Hematopoietic multipotent progenitor cell treated with erythropoietin and hydrocortisone succinate and interleukin-3 and kit ligand, for 8 days (in vitro differentiated cells): ENCODE measurements at places on chromosomes 16 and 17.

DNA sequence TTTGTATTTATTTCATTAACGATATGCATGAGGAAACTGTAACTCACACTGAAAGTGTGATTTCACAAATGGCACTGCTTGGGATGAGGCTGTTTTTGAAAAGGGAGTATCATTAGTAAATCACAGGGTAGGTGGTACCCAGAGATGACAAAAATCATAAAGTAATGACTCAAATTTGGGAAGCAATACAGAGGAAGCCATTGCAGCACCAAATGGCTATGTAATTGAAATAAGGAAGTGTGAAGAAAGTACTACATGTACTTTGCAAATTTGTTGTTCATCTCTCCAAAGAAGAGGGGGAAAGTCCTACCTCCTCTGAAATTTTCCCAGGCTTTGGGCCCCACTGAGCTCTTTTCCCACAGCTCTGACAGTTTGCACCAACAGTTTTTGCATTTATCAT is 12.3 kb upstream of the ABCC12 start:
- no peak for DNase-seq

GRCh38 chr17:56592487-56593085 is 913 bp upstream of the NOG start:
- DNase-seq, result peak; percentile 30

GRCh38 chr17:37701496-37701898 is 43.4 kb downstream of the HNF1B start:
- peak; percentile 60 for DNase-seq

- DNase-seq, result no peak
These were observed 26.0 kb upstream of the CDH15 start for GRCh38 chr16:89145406-89146161.

GRCh38 chr16:19883296-19883965 is 1.2 kb downstream of the GPRC5B start:
- DNase-seq, result no peak

DNA sequence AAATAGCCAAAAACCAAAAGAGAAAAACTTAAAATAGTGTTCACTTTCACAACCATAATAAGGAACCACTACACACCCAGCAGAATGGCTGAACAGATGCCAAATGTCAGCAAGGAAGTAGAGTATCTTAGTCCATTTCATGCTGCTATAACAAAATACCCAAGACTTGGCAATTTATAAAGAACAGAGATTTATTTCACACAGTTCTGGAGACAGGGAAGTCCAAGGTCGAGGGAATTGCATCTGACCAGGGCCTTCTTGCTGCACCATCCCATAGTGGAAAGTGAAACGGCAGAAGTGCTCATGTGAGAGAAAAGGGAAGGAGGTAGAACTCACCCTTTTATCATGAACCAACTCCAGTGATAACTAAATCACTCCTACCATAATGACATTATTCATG is 33.8 kb upstream of the CCL22 start:
- no peak for DNase-seq

GRCh38 chr16:2713985-2714774 is 5.8 kb downstream of the PRSS27 start:
- no peak for DNase-seq

DNA sequence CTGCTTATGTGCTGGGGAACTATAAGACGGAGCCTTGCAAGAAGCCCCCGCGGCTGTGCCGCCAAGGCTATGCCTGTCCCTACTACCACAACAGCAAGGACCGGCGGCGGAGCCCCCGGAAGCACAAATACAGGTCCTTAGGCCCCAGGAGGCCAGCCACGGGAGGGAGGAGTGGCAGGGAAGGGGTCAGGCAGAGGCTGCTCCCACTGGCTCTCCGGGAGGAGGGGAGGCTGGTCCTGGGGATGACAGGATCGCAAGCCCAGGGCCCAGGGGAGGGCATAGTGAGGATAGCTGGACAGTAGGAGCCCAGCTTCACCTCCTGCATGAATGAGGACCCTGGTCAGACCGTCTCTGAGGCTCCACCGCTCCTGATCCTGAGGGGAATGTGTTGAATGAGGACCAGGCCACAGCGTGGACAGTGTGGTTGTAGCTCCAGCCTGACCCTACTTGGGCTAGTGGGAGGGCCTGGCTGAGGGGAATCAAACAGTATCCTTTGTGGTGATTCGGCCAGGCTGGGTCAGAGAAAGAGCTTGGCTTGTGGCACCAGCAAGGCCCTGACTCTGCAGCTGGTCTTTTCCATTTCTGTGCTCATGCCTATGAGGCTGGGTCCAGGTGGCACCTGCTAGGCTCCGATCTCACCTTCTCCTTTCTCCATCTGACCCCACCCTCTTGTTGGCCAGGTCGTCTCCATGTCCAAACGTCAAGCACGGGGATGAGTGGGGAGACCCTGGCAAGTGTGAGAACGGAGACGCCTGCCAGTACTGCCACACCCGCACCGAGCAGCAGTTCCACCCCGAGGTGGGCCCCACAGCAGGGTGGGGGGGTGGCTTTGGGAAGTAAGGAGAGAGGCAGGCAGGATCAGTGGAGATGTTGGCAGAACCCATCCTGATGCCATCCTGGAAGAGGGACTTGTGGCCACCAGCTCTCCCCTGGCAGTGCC is 28.7 kb downstream of the UNK start:
- DNase-seq, result no peak

- DNase-seq, result no peak
These were observed 16.9 kb downstream of the DNASE1 start for GRCh38 chr16:3671424-3671823.

DNA sequence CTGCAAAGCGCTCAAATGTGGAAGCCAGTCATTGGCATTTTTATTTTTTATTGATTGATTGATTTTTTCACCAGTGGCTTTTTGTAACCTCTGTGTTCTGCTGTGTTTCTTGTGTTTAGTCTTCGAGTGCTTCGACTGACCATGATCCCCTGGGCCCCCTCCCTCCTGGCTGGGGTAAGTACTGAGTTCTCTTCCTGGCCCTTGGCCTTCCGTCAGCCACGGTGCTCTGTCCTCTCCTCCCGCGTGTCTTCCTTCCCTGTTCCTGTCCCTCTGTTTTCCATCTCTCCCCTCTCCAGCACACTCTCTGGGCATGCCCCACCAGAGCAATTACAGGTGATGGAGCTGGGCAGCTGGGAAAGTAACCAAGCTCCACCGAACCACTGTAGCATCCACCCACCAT is 25.8 kb upstream of the CLEC18A start:
- DNase-seq, result no peak

DNA sequence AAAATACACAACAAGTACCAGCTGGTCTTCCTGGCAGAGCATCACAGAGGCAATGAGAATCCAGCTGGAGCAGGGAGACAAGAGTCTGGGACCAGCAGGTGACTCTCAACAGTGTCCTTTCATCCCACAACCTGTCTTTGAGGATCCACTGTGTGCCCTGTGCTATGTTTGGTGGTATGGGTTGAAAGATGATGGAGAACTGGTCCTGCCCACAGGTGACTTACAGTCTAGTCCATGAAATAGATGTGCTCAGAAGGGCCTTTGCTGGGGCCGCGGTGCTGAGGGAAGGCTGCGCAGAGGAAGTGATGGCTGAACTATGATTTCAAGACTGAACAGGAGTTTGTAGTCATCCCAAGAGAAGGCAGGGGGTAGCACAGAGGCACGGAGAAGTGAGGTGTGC is 17.9 kb downstream of the WNT3 start:
- DNase-seq, result no peak

GRCh38 chr16:83118365-83118764 is 491.6 kb downstream of the CDH13 start:
- DNase-seq, result no peak

GRCh38 chr17:51955245-51955644 is 203.3 kb downstream of the CA10 start:
- DNase-seq, result no peak

GRCh38 chr16:12513076-12513790 is 290.5 kb downstream of the CPPED1 start:
- no peak for DNase-seq

- no peak for DNase-seq
These were observed 176.5 kb downstream of the IRF8 start for GRCh38 chr16:86075488-86075785.

GRCh38 chr16:7765079-7765550 is 432.5 kb downstream of the RBFOX1 start:
- DNase-seq, result no peak

- DNase-seq, result no peak
These were observed 15.7 kb downstream of the ASGR2 start for GRCh38 chr17:7098802-7099459.

DNA sequence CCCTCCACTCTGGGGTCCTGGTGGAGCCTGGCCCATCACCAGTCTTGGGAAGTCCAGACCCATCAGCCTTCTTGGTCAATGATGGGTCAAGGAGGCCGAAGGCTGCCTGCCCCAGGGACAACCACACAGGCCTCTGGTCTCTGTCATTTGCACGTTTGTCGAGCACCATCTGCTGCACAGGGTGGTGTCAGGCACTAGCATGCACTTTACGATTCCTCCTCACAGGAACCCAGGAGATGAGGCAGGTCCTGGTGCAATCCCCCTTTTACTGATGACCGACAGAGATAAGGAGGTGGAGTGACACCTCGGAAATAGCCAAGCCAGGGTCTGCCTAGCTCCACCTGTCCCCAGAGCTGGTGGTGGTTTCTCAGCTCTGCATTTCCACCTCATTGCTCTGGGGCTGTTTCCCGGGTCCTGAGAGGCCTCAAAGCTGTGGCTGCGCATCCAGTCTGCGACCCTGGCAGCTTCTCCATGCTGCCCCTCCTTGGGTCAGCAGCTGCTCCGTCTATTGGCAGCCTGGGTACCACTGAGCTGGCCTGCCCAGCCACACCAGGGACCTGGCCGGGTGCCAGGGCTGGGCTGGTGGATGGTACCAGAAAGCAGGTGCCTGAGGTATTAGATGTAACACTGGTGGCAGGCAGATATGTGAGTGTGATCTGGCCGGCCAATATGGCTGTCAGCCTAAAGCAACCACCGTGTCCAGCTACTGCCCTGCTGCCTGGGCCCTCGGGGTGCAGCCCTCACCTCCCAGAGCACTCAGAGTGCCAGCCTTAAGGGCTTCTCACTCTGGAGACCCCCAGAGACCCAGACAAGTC is 10.0 kb downstream of the MMP15 start:
- no peak for DNase-seq

DNA sequence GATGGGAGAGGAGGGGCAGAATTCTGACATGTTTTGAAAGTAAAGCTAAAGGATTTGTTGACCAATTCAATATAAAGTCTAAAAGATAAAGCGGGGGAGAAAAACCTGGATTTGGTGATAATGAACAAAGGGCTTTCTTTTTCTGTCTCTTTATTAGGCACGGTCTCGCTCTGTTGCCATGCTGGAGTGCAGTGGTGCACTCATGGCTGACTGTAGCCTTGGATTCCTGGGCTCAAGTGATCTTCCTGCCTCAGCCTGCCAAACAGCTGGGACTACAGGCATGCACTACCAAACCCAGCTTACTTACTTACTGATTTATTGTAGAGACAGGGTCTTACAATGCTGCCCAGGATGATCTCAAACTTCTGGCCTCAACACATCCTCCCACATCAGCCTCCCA is 7.5 kb downstream of the CDR2 start:
- no peak for DNase-seq

- no peak for DNase-seq
These were observed 37.0 kb upstream of the C16orf78 start for GRCh38 chr16:49336581-49336980.

DNA sequence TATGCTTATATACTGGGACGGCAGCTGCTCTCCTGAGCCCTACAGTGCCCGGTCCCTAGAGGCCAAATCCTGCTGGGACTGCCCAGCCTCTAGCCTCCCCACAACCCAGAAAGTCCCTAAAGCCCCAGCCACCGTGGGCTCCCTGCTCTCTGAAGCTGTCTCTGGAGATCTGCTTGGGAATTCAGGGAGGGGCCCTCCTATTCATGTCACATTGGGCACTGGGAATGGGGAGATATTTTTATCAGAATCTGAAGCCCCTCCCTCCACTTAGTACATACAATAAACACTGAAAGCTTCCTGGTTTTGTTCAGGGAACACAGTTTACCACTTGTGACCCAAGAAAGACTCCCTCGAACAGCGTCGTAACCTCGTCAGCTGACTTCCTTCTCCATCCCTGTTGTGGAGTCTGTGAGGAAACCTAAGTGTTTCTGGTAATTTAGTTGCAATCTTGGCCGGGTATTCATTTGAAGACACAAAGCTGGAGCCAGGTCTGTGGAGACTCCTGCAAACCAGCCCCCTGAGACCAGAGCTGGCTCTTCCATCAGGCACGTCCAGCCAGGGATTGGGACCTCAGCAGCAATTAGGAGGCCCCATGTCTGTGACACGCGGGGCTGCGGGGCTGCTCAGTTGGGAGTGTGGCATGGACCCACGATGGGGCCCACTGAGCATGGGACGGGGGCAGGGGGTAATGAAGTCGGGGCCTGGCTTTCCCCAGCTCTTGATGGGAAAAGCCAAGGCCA is 38.5 kb downstream of the PGS1 start:
- no peak for DNase-seq

DNA sequence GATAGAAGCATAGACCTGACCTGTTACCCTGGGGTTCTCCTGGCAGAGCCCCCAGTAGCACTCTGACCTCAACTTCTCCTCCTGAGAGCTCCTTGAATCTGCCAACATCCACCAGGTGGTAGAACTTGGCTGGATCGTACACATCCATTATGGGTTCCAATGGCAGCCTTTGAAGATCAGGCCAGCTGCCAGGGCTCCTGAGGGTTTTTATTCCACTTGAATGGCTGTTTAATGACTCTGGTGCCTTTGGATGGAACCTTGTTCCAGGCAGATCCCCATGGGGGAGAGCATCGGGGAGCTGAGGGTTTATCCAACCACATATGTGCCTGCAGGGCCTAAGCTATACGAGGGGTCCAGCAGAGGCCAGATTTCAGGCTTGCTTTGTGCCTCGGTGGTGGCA is 47.1 kb upstream of the CLEC19A start:
- DNase-seq, result no peak

GRCh38 chr17:46942441-46943217 is 19.7 kb downstream of the GOSR2 start:
- peak; percentile 73 for DNase-seq

GRCh38 chr16:70691223-70692129 is 5.6 kb upstream of the MTSS2 start:
- no peak for DNase-seq

- no peak for DNase-seq
These were observed 29.4 kb downstream of the RNF112 start for GRCh38 chr17:19440421-19440820.

GRCh38 chr17:70374496-70374895 is 205.2 kb downstream of the KCNJ2 start:
- DNase-seq, result no peak

DNA sequence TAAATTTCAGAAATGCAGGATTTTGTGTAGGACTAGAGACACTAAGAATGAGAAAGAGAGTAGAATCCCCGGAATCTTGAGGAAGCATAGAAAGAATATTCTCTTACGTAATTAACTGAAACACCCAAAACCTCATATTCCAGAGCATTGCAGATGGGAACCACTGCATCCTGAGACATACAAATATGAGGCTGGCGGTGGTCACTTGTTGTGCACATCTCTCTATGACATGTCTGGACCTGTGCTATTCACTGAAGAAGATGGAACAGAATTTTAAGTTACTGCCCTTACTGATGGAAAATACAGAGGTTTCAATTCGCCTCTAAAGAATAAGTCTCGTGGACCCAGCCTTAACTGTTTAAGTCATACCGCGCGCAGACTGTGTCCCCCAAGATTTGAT is 806 bp downstream of the RAD51C start:
- no peak for DNase-seq
